ENCODE measurements at places on chromosomes 5 and 9.
A peak's percentile ranks its signal among the peaks of the same experiment; 100 is the strongest.

GRCh38 chr9:134346840-134347583 is 20.8 kb downstream of the RXRA start:
- DNase-seq, result no peak

GRCh38 chr5:63211448-63212132 is 633.0 kb downstream of the LRRC70 start:
- DNase-seq, result no peak

DNA sequence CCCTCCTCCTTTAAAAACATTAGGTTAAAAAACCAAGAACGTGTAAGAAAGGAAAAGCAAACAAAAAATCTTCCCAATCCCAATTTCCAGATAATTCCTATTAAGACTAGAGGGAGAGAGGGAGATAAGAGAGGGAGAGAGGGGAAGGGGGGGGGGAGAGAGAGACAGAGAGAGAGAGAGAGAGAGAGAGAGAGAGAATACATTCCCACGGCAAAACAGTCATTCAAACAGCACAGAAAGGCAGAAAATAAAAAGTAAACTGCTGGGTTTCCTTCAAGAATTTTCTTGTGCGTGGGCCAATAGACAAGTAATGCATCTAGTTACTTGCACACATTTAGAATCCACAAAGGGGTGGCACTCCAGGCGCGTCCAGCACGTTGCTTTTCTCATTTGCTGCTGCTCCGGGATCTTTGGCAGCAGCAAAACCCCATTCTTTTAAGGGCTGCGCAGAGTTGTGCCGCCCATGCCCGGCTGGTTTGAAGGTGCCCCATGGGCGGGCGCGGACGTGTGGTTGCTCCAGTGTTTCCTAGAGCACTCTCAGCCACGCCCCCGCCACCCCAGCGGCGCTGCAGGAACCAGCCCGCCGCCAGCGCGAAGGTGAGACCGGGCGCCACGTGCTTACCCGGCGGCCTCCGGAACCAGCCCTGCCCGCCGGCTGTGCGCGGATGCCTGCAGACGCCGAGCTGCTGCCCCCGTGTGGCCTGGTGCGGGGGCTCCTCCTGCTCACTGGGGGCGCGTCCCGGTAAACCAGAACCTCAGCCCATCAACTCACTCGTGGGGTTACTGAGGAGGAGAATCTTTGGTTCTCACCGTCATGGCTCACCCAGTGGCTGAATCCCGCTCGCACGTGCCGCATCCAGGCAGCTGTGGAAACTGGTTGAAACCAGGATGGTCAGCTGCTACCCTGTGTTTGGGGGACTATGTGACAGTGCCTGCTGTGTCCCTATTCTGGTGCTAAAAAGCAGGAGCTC is 44.6 kb downstream of the STC2 start:
- peak; percentile 82 for DNase-seq

- no peak for DNase-seq
These were observed 59.1 kb downstream of the PFDN1 start for GRCh38 chr5:140243706-140244250.

Data from M059J (cell line).